BJ (cell line): ENCODE measurements at places on chromosomes 1 and 21. TPM values are rescaled to one million over a fixed set of nuclear protein-coding genes. Genes with fewer than 3 reads are reported as not detected.

Gene MYOM3
- polyA plus RNA-seq, result 0.01 TPM in 1 of 2 replicates, not detected in the other

Gene SLC30A2
- not detected in 2 replicates for polyA plus RNA-seq

Gene ZBTB21
- 8.1 and 10.7 TPM in 2 replicates for polyA plus RNA-seq

Gene RPL22
- polyA plus RNA-seq, result 76.9 and 216 TPM in 2 replicates

Gene DYRK3
- 7.4 and 10.8 TPM in 2 replicates for polyA plus RNA-seq

Gene LYST
- polyA plus RNA-seq, result 7.2 and 9.5 TPM in 2 replicates

Gene CD160
- not detected in 2 replicates for polyA plus RNA-seq

Gene NUDT4B
- polyA plus RNA-seq, result 19.6 and 20.4 TPM in 2 replicates

Gene CRYZ
- polyA plus RNA-seq, result 22.9 and 39.1 TPM in 2 replicates

Gene FAM151A
- polyA plus RNA-seq, result not detected in 2 replicates

Gene ELF3
- 0.02 and 0.21 TPM in 2 replicates for polyA plus RNA-seq

Gene KIF2C
- polyA plus RNA-seq, result 30.0 and 35.3 TPM in 2 replicates

Gene NCMAP
- polyA plus RNA-seq, result not detected in 2 replicates

Gene KAZN
- 4.3 and 5.5 TPM in 2 replicates for polyA plus RNA-seq

Gene NPPB
- 0.12 and 0.38 TPM in 2 replicates for polyA plus RNA-seq

Gene SPATA1
- polyA plus RNA-seq, result 0.32 and 0.69 TPM in 2 replicates

Gene SPRR2D
- polyA plus RNA-seq, result not detected in 2 replicates

Gene ETS2
- polyA plus RNA-seq, result 14.1 and 18.8 TPM in 2 replicates

Gene NEK2
- 8.8 and 14.9 TPM in 2 replicates for polyA plus RNA-seq

Gene PIGR
- polyA plus RNA-seq, result not detected in 2 replicates

Gene VSIG8
- not detected in 2 replicates for polyA plus RNA-seq

Gene TSEN15
- polyA plus RNA-seq, result 39.4 and 65.5 TPM in 2 replicates

Gene RAD54L
- polyA plus RNA-seq, result 4.3 and 5.6 TPM in 2 replicates

Gene NT5C1A
- polyA plus RNA-seq, result not detected in 2 replicates

Gene GLMN
- 1.3 and 3.5 TPM in 2 replicates for polyA plus RNA-seq

Gene RGL1
- 9.7 and 12.3 TPM in 2 replicates for polyA plus RNA-seq

Gene RUNX1
- polyA plus RNA-seq, result 22.3 and 36.1 TPM in 2 replicates

Gene MYOC
- 0.05 TPM in 1 of 2 replicates, not detected in the other for polyA plus RNA-seq

Gene IQGAP3
- polyA plus RNA-seq, result 16.9 and 28.1 TPM in 2 replicates

Gene PLEKHA6
- 3.0 and 4.2 TPM in 2 replicates for polyA plus RNA-seq

Gene LAMTOR2
- 60.0 and 77.4 TPM in 2 replicates for polyA plus RNA-seq

Gene TPRG1L
- 45.8 and 52.1 TPM in 2 replicates for polyA plus RNA-seq

Gene ZNF124
- 1.5 and 3.1 TPM in 2 replicates for polyA plus RNA-seq

Gene TIE1
- 0.05 TPM in 1 of 2 replicates, not detected in the other for polyA plus RNA-seq

Gene GBP4
- polyA plus RNA-seq, result 1.2 and 1.4 TPM in 2 replicates

Gene AGT
- polyA plus RNA-seq, result 2.1 and 4.1 TPM in 2 replicates

Gene KIF21B
- 0.05 and 0.10 TPM in 2 replicates for polyA plus RNA-seq

Gene C1orf87
- not detected in 2 replicates for polyA plus RNA-seq

Gene MANEAL
- polyA plus RNA-seq, result 2.5 and 4.0 TPM in 2 replicates

Gene SLC16A4
- polyA plus RNA-seq, result 20.8 and 49.4 TPM in 2 replicates

Gene TRAF3IP3
- polyA plus RNA-seq, result not detected in 2 replicates

Gene PLD5
- polyA plus RNA-seq, result not detected in 2 replicates

Gene RGS16
- polyA plus RNA-seq, result 0.23 TPM in 2 replicates

Gene TSTD1
- 0.22 and 0.26 TPM in 2 replicates for polyA plus RNA-seq

Gene GBP6
- not detected in 2 replicates for polyA plus RNA-seq

Gene TEDDM1
- polyA plus RNA-seq, result not detected in 2 replicates

Gene KCNJ15
- polyA plus RNA-seq, result 0.02 and 0.18 TPM in 2 replicates

Gene LCE3D
- not detected in 2 replicates for polyA plus RNA-seq

Gene FCMR
- polyA plus RNA-seq, result 0.56 and 1.4 TPM in 2 replicates

Gene DENND2D
- 3.9 and 4.1 TPM in 2 replicates for polyA plus RNA-seq

Gene NHLH1
- polyA plus RNA-seq, result 0.13 and 0.20 TPM in 2 replicates

Gene GPR89A
- polyA plus RNA-seq, result 14.1 and 24.5 TPM in 2 replicates
